Urothelium cell line (cell line): ENCODE measurements at places on chromosomes 4 and X.

DNA sequence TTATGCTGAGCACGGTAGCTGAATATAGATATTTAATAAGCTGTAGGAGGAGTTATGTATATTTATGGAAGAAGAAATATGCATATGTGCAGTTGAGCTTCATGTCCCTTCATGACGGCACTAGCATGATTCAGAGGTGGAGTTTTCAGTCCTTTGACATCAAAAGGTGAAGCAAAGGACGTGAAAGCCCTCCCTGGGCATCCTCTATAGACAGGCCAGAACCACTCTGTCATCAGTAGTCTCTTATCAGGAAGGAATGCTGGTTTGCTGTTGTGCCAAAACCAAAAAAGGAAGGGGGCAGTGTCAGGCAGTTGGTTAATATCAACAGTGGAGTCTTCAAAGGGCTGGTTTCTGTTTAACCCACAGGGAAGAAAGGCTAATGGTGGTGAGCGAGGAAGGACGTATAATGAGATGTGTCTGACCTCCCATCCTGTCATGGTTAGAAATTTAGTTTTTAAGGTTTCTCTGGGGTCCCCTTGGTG is 23.5 kb upstream of the IL2 start:
- DNase-seq: peak; percentile 15

GRCh38 chr4:152385551-152385950 is 150.3 kb downstream of the FBXW7 start:
- DNase-seq: peak; percentile 4

GRCh38 chr4:144647095-144647561 is 1.2 kb downstream of the HHIP start:
- DNase-seq: peak; percentile 29

GRCh38 chr4:43932448-43932847 is 516.2 kb downstream of the KCTD8 start:
- DNase-seq: no peak

- DNase-seq: no peak
Observed at GRCh38 chr4:9988363-9988749, 32.9 kb downstream of the SLC2A9 start.

DNA sequence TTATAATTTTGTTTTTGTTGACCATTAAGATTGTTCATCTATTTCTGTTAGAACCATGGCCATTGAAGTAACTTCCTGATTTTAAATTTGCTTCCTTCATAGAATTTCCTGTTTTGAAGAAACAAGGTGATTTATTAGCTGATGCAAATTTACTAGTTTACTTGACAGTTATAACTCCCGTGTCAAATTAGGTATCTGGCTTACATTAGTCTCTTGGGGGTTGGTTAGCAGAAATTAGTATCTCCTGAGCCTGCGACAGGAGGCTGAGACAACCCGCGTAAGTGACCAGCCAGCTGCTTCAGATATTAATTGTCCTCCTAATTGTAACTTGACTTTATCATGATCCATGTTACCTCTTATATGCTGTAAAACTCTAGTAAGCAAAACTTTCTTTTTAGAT is 154.3 kb downstream of the CFAP299 start:
- DNase-seq: no peak

DNA sequence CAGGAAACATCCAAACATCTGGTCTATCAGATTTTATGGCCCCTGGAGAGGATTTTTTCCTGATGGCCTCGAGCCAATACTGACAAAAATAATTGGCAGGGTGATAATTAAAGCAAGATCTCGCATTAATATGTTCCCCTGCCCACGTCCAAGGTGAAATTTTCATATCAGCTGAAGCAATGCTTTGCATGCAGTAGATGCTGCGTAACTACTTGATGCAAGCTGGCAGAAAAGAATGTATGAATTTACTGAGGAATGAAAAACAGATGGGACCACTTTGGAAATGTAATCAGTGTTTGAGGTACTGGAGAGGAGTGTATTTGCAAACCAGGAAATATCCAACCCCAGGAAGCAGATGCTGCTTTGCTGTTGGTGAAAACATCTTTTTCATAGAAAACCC is 36.8 kb upstream of the REST start:
- DNase-seq: no peak

DNA sequence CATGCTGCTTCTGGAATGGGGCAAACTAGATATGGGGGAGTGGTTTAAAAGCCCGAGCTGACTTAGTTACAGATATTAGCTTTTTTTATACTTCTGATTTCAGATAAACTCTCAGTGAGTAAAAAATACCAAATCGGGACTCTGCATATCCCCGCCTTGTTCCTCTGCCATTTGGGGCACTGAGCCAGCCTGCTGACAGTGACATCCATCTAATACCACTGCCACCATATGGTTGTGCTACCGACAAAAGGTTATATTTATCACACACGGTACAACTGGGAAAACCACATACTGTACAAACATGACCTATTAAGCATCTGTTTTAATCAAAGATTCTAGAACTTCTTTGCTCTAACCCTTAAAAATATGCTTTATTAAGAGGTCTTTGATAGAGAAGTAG is 78.7 kb downstream of the GALNT7 start:
- DNase-seq: no peak

- DNase-seq: peak; percentile 10
Observed at GRCh38 chr4:173370130-173370476, 651 bp upstream of the SAP30 start.

DNA sequence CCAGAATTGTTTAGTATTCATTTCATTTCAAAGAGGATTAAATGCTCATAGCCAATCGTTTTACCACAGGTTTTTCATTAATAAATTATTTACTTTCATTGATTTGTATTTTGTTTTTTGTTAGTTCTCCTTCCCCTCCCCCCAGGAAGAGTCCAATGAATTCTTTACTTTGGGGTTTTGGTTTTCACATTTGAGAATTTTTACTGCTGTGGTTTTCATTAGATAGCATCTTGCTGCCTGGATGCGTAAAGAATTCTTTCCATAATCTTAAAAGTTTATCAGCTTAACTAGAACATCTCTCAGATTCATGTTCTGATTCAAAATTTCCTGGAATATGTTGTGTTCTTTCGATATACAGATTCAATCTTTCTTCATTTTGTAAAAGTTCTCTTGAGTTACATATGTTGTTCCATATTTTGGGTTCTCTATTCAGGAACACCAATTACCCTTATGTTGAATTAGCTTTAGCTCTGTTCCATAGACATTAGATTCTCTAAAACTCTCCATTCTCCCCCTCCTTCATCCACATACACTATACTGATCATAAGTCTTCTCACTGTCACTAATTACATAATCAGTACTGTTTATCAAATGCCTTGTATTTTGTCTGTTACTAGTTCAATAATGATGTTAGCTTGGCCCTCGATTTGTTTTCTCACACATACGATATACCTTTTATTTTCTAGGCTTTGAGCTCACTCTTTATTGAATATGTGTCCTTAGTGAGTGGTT is 184.4 kb downstream of the CAMK2D start:
- no peak for DNase-seq

GRCh38 chr4:33477715-33478114 is 2757.5 kb downstream of the PCDH7 start:
- DNase-seq: no peak

DNA sequence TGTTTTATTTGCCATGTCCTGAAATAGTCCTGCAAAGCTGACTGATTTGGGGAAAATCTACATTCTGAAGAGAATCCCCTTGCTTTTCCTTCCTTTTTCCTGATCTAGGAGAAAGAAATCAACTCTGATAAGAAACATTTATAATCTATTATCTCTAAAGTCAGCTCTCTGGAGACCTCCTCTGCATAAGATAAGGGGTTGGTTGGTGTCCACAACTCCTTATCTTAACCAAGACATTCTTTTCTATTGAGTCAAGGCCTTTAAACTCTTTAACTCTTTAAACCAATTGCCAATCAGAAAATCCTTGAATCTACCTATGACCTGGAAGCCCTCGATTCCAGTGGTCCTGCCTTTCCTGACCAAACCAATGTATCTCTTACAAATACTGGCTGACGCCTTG is 373.6 kb upstream of the RASGEF1B start:
- DNase-seq: no peak

- DNase-seq: no peak
Observed at GRCh38 chrX:49656533-49656932, 39.3 kb downstream of the PAGE1 start.

DNA sequence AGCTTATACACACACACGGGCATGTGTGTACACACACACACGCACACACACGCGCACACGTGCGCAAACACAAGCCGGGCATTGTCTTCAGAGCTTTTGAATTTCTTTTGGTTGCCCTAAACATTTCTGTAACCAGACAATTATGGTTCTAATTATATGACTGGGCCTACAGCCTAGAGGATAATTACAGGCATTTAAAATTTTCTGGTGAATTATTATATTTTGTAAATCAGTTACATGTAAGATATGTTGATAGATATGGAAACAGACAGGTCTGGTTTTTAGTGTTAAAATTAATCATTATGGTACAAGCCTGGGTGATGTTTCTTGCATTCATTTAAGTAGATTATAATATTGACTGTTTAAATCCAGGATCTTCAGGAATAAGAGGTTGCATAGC is 1120.5 kb downstream of the ADGRL3 start:
- no peak for DNase-seq

DNA sequence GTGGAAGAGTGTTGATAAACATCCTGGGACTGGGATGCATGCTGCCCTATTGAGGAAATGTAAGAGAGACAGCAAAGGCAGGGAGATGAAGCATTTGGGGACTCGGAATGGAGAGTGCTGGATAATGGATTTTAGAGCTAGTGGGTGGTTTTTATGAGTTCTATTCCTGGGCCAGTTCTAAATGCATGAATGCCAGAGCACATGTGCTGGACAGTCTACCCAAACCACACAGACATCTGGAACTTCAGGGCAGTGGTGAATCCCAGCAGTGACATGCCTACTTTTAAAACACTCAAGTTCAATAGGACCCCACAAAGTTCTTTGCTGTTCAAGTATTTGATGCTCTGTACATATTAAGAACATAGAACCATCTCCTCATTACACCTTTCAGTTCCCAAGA is 133.9 kb downstream of the CBR4 start:
- no peak for DNase-seq

- no peak for DNase-seq
Observed at GRCh38 chr4:83748711-83749110, 212.8 kb downstream of the GPAT3 start.

- DNase-seq: no peak
Observed at GRCh38 chrX:133854290-133854689, 131.1 kb downstream of the GPC3 start.

DNA sequence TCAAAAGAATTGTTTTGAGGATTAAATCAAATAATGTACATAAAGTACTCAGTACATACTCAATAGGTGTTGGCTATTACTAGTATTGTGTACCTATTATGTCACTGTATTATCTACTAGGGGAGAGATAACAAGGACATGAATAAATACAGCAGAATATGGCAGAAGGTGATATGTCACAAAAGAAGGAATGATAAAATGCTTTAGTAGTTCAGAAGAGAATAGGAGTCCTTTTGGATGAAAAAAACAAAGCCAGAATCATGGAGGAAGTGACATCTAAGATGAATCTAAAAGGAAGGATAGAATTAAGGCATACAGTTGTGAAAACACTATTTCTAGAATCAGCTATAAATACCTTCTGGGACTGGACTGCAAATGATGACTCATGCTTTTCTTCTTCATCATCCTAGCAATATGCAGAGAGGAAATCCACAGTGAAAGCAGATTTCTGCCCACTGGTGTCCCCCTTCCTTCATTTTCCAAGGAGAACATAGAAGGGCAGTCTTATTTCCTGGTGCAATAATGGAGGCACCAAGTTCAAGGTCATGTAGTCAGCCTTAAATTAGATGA is 98.7 kb downstream of the GLUD2 start:
- no peak for DNase-seq

DNA sequence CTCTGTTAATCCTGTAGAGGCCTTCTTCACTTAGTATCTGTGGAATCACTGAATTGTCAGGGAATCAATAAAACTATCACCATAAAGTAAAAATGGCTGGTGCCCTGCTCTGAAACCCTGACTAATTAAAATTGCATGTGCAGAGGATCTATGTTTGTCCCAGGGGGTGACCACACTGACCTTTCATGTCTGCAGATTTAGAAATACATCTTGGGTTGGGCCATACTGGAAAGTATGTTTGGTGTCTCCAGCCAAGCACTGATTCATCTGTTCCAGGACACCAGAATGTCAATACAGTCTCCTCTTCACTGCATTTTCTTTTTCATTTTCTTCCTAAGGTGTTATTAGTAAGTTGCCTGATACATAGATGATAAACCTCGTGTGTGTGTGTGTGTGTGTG is 490.9 kb upstream of the INTU start:
- peak; percentile 6 for DNase-seq

DNA sequence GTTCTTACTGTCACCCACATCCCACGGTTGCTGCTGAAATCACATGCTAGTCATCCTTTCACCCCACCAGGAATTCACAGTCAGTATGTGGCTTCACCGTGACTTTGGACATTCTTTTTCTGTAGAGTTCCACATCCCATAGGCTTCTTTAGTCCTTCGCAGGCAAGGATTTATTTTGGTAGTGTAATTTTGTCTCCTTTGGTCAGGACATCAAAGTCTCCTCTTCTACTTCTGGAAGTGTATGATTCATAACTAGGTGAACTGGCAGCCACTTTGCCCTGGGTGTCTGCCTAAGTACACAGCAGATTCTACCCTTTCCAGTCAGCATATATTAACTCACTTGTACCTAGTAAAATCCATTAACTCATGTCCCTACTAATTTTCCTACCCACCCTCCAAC is 38.3 kb upstream of the MMAA start:
- DNase-seq: peak; percentile 10

GRCh38 chrX:114615765-114616164 is 31.9 kb downstream of the HTR2C start:
- no peak for DNase-seq
